KG1 (cell line): ENCODE measurements at places on chromosomes 2 and 18.

DNA sequence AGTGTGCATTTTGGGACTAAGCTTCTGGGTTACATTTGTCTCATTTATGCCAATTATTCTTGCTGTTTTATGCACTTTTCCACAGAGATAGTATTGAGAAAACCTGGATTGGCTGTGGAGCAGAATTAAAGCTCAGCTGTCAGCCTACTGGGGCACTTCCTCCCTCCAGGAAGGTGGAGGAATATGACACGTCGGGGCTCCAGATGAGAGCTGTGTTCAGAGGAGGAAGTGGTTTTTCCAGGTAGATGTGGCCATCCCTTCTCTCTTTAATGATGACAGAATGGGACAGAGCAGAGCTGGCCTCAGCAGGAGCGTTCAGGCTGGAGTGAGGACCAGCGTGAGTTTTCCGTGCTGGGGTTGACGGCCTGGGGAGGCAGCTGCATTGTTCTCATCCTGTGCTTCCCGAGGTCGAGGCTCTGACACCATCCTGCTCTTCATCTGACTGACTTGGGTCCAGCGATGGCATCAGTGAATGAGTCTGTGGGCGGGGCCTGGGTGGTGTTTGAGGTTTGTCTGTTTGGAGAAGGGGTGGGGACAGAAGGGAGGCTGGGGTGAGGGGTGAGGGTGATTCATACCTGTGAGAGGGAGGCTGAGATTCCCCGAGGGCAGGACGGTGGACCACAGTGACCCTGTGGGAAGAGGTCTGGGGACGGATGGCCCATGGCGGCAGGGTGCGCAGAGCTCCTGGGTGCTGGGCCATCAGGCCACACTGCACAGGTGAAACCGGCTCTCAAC, 207.0 kb downstream of the LDLRAD4 start:
- no peak for DNase-seq

GRCh38 chr2:136214307-136215200, 96.6 kb upstream of the CXCR4 start:
- no peak for DNase-seq

DNA sequence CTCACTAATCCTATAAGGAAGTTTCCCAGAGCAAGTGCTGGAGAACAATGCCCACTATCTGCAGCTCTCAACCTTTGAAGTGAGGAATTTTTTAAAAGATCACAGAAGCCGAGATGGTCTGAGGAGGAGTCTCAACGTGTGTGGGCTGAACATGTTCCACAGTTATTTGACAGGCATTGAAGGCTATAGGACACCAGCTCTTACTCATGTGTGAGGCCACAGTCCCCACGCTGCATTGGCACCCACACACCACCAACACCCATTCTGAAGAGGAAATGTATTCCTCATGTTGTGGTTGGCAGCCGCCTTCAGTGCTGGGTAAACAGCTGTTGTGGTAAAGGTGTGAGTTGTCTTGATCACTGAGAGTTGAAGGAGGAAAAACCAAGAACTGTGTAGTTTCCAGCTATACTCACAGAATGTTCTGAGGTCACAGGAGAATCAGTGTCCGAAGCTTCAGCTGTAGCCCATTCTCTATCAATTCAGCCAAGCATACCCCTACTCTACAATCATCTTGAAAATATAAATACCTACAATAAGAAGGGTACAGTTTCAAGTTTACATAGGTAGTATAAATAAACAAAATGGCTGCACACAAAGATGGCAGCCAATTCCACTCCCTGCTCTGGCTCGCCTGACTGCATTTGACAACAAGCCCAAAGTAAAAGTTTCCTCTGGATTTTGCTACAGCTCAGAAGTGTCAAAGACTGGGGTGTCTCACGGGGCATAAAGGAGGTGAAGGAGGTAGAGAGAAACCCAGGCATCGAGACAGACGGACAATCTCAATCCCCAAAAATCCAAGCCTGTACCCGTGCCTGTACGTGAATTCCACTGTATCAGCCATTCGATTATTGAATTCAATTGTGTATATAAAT, 12.1 kb downstream of the CD226 start:
- no peak for DNase-seq

DNA sequence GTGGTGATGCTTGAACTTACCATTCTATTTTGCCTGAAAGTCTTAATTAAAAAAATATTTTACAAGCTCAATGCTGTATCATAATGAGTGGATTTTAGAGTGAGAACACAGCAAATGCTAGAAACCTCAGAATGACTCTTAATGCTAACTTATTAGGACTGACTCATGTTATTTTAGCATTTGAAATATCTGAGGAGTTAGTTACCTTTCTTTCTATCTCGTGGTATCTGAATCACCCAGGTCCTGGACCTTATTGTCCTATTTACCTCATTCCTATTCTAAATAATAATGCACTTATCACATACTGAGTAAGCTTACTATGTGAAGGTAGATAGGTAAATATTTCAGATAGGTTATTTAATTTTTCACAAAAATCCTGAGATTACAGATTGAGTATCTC, 70.7 kb downstream of the SOS1 start:
- no peak for DNase-seq

- DNase-seq, result no peak
Observed at GRCh38 chr2:123211181-123211580, 813.9 kb upstream of the CNTNAP5 start.

GRCh38 chr2:46485002-46485401, 5.6 kb downstream of the TMEM247 start:
- no peak for DNase-seq

- DNase-seq, result no peak
Observed at GRCh38 chr18:38933910-38934510, 1368.4 kb upstream of the CELF4 start.

- no peak for DNase-seq
Observed at GRCh38 chr2:44267796-44268648, 7.3 kb upstream of the SLC3A1 start.

- DNase-seq, result no peak
Observed at GRCh38 chr2:145220496-145220895, 700.6 kb upstream of the ZEB2 start.

DNA sequence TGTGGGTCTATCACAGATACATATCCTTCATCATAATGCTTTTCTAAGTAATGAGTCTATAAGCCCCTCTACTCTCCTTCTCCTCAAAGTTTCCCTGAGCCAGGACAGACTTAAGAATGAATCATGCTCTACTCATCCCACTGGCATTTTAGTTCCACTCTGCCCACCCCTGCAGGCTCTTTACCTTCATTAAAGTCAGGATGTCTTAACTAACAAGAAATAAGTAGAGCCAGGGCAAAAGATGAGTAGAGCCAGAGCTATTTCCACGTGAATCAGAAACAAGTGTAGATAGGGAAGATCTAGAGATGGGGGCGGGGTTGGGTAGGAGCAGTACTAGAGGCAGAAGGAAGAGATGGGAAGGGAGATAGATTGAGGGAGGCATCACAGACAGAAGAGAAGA, 790.5 kb downstream of the RNF144A start:
- DNase-seq, result no peak

DNA sequence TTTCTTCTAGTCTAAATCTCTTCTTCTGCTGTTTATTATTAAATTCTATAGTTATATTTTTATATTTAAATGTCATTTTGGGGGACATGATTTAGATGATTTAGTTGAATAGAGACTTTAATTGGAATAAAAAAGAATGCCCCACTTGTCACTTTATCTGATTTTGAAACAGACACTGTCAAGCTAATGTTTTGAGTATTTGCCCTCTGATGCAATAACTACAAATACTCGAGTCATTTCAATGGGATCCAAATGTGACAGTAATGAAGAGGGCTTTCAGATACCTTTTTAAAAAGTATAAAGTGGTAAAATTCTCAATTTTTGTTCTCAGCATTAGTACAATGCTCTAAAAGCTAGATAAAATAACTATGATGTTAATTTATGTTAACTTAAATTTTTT, 257.3 kb upstream of the SESTD1 start:
- DNase-seq, result no peak

GRCh38 chr2:208006833-208007232, 18.5 kb downstream of the PLEKHM3 start:
- DNase-seq, result no peak

GRCh38 chr2:221285148-221285547, 287.0 kb downstream of the EPHA4 start:
- no peak for DNase-seq

DNA sequence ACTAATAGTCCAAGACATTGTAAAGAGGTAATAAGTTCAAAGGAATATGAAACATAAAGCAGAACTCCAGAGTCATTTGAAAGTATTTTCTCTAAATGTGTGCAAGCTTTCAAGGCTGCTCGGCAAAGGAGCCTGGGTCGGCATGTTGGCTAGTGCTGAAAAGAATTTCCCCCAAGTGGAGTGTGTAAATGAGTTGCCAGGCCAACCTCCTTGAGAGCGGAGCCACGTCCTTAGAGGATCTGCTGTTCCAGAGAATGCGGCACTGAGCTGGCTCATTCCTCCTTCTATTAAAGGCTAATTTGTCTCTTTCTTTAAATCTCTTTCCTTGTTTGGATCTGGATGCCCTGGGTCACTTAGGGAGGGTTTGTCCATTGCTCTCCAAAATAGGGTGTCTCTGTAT, 127.5 kb downstream of the RDH14 start:
- no peak for DNase-seq

GRCh38 chr2:57448816-57449215, 597.8 kb upstream of the VRK2 start:
- no peak for DNase-seq
